Nephron progenitor cell (in vitro differentiated cells): ENCODE measurements at places on chromosomes 5 and 9.
A peak's percentile ranks its signal among the peaks of the same experiment; 100 is the strongest.

DNA sequence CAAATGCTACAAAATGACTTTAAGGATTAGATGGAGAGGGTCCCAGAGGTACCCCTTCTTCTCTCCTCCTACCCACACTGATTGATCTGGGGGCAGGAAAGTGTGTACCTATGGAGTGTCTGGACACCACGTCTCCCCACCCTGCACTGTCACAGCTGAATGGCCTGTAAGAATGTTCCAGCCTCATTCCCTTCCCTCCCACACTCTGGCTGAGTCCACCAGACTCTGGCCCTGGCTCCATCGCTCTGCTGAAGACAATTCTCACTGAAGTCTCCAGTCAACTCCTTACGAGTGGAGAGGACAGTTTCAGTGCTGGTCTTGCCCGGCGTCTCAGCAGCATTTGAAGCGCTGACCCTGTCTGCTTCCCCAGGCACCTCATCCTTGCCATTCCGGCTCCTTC lies 105.8 kb downstream of the TTLL11 start:
- DNase-seq: peak; percentile 23

DNA sequence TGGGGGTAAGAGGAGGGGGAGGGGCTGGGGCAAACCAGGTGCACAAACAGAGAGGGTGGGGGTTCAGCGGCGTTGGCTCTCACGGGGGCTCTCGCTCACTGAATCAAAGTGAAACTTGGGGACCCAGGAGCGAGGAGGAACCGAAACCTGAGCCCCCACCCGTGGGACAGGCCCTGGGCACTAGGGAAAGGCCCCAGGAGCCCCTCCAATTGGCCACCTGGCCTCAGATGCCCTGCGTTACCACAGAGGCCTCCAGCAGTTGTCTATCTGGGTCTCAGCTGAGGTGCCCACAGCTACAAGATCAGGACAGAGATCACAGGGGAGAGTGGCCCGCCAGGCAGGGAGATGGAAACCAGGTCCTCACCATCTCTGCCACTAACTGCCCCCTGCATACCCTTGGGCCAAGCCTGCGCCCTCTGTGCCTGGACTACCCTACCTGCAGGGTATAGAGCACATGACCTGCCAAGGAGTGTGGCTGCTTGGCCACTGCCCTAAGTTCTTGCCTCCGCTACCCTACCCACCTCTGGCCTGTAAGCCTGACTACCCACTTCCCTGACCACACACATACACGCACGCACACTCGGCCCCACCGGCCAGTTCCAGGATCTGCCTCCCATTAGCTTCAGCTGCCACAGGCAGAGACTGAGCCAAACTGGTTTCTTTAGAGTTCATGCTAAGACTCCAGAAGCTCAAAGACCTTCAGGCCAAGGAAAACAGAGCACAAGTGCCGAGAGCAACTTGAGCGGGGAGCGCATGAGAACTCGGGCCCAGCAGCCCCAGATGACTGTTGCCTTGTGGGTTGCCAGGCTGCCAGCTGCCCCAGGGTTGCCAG lies 39.9 kb downstream of the PAX5 start:
- DNase-seq: no peak

DNA sequence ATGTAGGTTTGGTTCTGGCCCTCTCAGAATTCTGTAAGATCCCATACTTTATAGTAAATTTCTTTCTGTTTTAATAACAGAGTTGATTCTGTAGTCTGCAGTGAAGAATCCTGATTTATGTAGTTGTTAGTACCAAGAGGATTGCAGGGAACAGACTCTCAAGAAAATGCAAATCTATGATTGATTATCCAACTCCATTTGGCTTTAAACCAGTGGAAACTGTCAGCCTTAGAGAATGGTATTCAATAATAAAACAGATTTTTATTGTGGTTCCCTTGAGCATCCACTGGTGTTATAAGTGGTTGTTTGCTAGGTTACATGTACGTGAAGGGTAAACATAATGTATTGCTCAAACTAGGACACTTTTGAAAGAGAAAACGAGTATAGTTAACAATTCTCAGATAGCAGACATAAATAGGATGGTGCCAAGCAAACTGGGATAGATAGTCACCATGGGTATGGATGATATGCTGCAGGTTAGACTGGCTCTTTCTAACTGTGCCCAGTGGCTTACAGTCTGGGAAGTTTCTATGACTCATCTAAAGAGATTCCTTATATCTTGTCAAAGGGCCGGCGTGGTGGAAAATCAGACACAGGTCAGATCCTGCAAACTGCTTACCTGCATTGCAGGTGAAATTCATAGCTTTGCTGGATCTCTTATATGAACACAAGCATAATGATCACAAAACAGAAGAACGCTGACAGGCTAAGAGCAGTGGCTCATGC lies 41.7 kb upstream of the RPS23 start:
- DNase-seq: no peak

DNA sequence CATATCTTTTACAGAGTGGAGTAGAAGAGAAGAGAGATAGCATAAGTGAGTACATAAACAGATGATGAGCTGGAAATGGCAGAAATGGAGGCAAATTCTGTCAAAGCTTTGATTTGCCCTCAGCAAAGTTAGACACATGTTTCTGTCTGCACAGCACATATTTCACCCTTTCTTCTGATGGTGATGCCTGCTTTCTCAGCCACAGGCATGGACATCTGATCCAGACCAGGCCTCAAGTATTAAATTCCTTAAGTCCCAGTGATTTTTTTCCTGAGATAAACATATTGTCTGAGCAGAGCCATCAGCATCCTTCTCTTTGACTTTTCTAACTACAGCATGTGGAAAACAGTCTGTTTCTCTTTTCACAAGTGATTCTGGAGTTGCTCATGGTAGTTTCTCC lies 409.8 kb downstream of the MAN2A1 start:
- DNase-seq: no peak

DNA sequence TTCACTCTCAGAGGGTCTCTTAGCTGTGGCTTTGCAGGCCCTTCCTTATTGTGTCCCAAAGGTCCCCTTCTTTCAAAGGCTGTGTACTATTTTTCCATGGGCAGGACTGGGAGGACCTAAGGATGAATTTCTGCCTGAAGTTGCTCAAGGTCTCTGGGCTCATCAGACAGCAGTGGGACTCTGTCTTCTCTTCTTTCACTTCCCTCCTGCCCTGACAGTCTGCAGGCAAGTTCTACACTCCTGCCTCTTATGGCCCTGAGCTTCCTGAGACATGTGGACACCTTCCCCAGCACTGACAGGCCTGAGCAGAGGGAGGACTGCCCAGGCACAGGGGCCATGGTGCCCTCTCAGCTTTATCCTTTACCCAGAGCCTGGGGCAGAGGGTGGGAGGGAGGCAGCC lies 14.8 kb downstream of the ENHO start:
- no peak for DNase-seq

DNA sequence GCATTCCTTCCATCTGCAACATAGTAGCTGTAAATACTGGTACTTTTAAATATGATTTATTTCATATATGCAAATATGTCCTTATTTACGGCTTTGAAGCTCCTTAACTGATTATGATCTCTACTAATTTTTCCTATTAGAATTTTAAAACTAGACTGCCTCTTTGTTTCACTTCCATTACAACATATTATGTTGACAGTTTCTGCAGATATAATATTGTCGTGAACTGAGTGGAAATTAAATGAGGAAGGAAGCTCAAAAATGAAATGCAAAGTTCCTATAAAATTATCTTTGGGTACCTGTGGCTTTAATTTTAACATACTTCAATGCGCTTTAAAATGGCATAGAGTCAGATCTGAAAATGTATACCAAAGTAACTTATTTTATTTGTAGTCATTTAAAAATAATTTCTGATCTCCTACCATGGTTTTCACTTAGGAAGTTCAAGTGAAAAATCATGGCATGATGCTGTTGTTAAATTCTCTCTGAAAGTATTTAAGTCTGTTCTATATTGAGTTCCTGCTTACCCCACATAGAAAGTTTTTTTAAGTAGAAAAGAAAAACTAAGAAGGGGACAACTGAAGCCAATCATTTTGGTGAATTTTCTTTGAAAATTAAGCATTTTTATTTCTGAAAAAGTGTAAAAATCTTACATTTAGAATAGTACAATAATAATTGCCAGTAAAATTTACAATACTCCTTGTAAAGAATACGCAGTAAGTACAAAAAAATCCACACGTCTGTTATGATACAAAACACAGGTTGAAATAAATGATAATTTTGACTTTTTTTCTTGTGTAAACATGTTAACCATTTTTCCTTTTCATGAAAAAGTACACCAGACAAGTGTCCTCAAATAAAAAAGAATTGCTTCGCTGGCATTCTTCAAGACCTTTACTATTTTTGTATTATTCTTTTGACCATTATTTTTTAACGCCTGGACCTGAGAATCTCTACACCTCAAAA lies 2.6 kb downstream of the FOXD1 start:
- no peak for DNase-seq

GRCh38 chr9:87445646-87446045 lies 52.0 kb upstream of the DAPK1 start:
- peak; percentile 26 for DNase-seq

DNA sequence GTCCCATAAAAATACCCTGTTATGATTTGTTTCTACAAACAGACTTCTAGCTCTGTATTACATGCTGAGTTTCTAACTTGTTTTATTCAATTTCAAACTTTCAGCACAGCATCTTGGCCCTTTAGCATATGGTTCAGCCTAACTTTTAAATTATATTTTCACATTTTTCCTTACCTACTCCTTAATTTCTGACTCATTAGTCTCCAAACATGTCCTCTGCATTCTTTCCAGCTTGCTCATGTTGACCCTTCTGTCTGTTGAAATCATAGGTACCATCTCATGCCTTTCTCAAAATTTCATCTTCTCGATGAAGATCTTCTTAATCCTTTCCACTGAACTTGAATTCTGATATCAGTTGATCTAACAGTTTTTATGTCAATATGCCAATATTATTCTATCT lies 200.9 kb upstream of the RIOK2 start:
- no peak for DNase-seq

DNA sequence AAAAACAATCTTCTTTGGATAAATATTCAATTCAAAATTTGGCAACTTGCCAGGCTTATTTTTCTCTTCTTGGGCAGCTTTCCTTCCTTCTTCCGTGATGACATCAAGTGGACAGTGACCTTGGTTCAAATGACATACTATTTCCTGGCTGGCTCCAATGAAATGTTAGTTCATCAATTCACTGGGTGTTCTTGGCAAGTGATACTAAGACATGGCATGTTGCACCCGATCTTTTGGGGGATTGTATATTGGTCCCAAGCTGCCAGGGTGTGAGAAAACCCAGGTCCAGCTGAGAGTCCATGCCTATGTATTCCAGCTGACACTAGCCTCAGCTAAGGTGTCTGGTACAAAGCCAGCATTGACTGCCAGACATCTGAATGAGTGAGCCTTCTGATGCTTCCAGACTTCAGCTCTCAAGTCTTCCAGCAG lies 252.9 kb downstream of the MAT2B start:
- DNase-seq: no peak

GRCh38 chr5:169697511-169697890 lies 60.4 kb downstream of the DOCK2 start:
- DNase-seq: no peak

DNA sequence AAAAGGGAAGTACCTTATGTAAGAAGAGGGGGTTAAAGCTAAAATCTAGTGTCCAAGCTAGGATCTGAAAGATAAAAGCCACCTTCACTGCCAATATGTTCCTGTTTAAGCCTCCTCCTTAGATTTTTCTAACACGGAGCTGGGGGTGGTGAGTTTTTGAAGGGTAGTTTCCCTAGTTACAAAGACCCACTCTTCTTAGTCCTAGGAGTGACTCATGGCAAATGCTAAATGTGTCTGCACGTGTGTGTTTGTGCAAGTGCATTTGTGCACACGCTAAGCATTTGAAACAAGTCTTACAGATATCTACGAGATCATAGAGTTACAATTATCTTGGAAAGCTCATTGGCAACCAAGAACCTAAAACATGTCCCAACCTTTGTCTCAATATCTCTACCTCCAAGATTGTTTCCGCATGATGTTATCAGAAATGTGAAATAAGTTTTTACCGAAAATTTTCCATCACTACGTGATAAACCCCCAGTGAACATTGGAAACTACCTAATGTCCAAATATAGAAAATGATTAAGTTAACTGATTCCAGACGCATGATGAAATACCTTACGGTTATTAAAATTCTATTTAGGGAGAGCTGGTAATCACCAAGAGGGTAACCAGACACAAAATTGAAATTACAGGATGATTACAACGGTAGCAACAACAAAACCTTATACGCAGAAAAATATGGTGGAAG lies 78.0 kb upstream of the HRH2 start:
- DNase-seq: no peak

DNA sequence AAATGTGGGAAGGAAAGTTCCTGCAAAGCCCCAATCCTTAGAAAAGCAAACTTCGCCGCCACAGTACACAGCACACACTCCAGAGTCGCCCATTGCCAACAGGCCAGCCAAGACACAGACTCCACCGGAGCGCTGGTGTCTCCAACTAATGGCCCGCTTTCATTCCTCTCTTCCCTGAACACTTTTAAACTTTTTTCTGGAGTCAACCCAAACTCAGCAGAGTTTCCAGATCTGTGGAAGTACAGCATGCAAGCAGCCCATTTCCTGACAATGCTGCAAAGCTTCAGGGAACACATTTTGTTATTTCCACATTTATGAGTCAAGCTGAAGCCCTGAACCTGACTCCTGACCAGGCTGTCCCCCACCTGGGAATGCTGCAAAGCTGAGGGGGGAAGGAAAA lies 351.9 kb downstream of the NFIB start:
- no peak for DNase-seq

GRCh38 chr5:122118356-122118948 lies 10.9 kb upstream of the ZNF474 start:
- no peak for DNase-seq

DNA sequence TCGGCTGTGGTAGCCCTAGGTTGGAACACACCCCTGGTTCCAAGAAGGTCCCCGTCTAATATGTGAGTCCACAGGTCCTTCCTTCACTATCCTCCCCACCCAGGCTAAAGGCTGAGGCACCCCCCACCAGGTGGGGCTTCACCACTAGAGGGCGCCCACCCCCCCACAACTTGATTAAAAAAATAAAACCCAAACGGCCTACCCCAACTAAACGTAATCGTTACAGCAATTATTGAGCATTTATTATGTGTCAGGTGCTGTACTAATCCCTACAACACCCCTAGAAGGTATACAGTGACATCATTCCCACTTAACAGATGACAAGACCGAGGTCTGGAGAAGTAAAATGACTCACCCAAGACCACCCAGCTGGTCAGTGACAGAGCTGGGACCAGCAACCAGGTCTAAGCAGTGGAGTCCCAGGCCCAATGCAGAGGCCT lies 65.0 kb downstream of the FGF18 start:
- DNase-seq: peak; percentile 45

DNA sequence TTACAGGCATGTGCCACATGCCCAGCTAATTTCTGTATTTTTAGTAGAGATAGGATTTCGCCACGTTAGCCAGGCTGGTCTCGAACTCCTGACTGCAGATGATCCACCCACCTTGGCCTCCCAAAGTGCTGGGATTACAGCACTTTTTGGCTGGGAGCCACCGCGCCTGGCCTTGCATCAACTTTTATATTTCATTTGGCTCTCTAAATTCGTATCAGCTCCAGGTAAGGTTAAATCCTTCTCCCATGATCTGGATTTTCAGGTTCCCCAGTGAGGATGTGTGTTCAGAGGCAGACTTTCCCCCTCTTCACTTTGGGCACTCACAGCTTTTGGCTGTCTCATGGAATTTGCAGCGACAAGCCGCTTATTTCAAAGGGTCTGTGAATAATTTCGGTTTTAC lies 16.8 kb upstream of the RNF38 start:
- no peak for DNase-seq
